ENCODE measurements at places on chromosomes 16 and 17.

GRCh38 chr16:81469183-81469677, 24.6 kb downstream of the CMIP start:
- DNase-seq: no peak

- no peak for DNase-seq
These were observed 23.9 kb downstream of the ABCC3 start for GRCh38 chr17:50658616-50659015.

- no peak for DNase-seq
These were observed 49.0 kb upstream of the AKAP1 start for GRCh38 chr17:57035971-57036481.

- peak; percentile 55 for DNase-seq
These were observed 35.3 kb downstream of the ADGRG5 start for GRCh38 chr16:57577691-57578224.

DNA sequence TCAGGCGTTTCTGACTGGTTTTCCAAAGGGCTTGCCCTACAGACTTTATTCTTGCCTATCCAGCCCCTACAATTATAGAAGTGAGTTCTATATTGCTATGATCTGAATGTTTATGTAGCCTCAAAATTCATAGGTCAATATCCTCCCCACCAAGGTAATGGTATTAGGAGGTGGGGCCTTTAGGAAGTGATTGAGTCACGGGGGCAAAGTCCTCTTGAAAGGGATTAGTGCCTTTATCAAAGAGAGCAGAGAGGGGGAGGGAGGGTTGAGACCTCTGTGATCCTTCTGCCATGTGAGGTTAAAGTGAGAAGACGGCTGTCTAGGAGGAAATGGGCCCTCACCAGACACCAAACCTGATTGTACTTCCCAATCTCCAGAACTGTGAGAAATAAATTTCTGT, 931 bp upstream of the CPHXL start:
- DNase-seq: no peak

DNA sequence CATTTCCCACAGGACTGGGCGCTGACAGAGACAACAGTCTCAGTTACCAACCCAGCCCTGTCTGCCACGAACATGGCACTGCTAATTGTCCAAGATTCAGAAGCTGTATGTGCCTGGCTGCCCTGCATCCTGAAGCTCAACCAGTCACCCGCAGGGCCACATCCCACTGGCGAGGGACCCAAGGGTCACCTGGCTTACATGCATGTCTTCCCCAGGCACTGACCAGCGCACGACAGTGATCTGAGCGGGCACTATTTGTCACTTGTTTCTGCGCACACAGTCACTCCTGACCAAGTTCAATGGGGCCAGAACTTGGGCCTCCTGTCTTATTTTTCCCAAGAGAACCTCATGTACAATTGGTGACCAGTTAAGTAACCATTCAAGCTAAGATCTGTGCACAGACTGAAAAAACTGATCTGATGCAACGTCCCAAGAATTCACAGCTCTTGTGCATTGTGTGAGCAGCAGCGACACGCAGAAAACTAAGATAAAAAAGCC, 13.1 kb downstream of the USP7 start:
- no peak for DNase-seq

DNA sequence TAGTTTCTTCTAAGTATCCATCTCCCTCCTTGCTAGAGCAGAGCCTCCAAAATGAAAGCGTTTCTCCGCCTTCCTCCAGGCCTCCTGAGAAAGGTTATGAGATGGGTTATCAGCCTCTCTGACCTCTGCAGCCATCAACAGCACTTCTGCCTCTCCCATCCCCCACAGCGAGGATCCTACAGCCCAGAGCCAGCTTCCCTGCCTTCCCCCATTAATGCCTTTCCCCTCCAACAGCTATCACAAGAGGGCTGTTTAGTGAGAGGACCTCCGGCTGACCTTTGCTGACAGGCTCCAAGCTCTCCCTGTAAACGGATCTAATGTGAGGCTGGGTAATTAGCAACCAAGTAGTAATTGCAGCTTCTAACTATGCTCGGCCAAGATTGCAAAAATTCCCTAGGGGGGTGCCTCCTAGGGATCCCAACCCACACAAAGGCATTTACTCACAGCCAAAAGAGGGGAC, 55.8 kb downstream of the ZFHX3 start:
- no peak for DNase-seq

- DNase-seq: no peak
These were observed 29.9 kb upstream of the LHX1 start for GRCh38 chr17:36907407-36907806.

DNA sequence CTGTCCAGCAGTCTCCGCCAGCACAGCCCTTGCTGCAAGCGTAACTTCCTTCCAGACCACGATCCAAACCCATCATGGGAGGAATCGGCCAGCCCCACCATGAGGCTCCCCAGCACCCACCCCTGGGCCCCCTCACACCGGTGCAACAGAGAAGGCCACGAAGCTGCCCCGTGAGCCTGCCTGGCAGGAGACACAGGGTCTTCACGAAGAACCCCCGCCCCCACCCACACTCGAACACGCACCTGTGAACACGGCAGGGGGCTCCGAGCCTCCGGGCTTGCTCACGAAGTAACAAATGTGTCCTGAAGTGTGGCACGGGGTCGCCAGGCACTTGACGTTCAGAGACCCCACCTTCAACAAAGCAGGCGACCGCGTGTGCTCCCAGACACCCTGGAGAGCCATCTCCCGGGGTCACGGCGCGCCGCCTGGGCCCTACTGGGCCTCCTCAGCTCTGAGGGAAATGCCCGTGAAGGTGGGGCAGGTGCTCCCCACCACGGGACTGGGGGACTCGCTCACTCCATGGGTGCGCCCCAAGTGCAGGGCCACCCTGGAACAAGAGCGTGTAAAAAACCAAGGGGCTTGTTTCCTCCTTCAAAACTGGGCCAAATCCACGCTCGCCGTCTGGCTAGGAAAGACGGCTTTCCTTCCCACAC, 7.6 kb downstream of the HAGH start:
- no peak for DNase-seq

- DNase-seq: no peak
These were observed 3.3 kb downstream of the TLCD3B start for GRCh38 chr16:30027588-30028437.

DNA sequence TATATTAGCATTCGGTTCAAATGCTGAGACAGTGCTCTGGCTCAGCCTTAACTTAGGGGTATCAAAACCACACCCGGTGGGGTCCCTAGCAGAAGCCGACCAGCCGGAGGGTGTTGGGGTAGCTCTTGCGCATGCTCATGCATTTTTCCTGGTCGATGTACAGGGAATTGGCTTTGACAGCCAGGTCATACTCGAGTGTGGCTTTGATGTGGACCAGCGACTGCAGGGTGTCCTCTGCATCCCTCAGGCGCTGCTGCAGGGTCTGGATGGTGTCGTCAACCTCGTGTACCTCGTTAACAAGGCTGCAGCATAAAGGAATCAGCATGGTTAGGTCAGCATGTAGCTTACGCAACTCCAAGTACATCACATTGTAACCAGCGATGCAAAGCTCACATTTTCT, 37.5 kb downstream of the TEKT3 start:
- DNase-seq: no peak

- no peak for DNase-seq
These were observed 6.0 kb downstream of the STAT5B start for GRCh38 chr17:42270170-42270535.

GRCh38 chr16:47309581-47310312, 151.1 kb downstream of the ITFG1 start:
- DNase-seq: no peak

- no peak for DNase-seq
These were observed 55.2 kb upstream of the MRTFB start for GRCh38 chr16:14015948-14016347.

DNA sequence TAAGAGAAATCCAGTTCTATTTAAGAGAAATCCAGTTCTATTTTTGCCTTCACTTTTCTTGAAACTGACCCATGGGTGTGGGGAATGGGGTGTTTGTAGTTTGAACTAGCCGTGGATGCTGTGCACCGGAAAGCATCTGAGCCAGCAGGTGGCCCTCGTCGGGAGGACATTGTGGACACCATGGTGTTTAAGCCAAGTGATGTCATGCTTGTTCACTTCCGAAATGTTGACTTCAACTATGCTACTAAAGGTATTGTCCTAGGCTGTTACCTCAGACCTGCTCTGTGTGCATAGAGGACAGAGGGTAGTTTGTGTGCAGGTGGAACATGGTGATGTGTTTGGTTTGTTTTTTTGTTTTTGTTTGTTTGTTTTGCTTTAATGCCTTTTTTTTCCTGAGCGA, 3.3 kb downstream of the ATXN2L start:
- DNase-seq: no peak

DNA sequence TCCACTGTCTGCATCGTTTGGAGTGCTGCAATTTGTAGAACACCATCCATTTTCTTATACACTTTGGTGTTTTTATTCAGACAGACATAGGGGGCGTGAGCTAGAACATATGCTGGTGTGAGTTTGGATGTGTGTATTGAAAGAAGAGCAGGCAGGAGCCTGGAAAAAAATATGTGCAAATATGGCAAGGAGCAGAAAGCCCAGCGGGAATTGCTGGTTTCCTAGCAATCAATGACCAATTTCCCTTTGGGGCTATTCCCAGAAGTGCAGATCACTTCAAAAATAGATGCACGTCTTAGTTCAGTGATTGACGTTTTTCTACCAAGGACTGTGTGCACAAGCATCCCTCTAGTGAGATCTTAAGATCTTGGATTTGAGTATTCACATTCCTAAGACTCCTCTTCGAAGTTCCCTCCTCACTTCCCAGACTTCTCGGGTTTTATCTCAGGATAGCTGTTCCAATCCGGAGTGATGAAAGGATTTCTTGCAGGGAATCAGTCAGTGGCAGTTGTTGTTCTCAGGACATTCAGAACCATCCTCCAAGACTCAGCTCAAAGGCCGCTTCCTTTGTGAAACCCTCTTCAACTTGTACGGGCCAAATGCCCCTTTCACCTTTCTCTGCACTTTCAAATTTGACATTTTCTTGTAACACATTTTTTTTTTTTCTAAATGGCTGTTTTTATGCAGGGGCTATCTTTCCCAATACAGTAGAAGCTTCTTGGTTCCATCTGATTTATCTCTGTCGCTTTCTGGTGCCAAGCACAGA, 268.7 kb upstream of the ASIC2 start:
- no peak for DNase-seq

DNA sequence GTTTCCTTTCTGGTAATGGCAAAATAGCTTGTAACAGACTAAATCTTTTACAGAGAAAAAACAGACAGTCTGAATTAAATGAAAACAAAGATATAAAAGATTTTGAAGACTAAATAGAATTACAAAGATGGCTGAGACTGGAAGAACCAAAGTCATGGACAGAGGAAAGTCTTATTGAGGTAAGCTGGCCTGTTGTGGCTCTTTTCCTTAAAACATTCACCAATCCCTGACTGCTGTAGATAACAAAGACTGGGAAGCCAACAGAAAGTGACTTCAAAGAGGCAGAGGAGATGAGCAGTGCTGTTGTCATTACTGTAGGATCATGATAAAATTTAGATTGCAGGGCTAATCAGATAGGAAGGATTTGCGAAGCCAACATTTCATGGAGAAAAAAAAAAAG, 517.0 kb downstream of the KIF2B start:
- DNase-seq: no peak

DNA sequence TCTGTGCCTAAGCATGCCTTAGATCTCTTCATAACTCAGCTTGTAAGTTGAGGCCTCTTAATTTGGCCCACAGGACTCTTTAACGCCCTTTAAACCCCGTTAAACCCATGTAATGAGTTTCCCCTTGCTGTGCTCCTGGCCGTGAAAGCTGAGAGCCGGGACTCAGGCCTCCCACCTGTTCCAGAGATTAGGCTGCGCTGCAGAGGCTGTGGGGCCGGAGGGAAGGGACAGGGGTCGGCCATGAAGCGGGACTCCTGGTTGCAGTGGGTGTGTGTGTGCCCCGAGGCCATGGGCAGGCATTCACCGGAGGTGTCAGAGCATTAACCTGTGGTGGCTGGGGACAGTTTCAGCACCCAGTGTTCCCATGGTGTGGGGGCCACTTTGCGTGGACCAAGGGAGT, 150.8 kb upstream of the IRX3 start:
- no peak for DNase-seq

GRCh38 chr16:13060932-13061331, 159.5 kb downstream of the SHISA9 start:
- DNase-seq: no peak

- no peak for DNase-seq
These were observed 294.4 kb downstream of the NPIPA8 start for GRCh38 chr16:18041864-18042834.

DNA sequence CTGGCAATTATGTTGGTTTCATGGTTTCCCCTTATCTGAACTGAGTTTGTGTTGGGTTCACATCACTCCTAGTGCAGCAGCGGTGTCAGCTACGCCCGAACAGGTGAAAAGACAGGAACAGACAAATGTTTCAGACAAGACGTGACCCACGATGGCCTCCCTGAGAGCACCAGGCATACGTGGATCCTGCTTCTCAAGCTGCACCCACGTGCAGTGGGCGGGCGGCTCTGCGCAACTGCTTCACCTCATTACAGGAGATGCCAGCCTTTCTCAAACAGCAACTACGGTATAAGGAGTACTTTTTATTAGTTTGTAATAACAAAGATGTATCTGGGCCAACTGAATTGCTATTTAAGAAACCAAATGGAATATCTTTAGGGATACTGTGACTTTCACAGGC, 32.8 kb upstream of the SLC38A8 start:
- no peak for DNase-seq

DNA sequence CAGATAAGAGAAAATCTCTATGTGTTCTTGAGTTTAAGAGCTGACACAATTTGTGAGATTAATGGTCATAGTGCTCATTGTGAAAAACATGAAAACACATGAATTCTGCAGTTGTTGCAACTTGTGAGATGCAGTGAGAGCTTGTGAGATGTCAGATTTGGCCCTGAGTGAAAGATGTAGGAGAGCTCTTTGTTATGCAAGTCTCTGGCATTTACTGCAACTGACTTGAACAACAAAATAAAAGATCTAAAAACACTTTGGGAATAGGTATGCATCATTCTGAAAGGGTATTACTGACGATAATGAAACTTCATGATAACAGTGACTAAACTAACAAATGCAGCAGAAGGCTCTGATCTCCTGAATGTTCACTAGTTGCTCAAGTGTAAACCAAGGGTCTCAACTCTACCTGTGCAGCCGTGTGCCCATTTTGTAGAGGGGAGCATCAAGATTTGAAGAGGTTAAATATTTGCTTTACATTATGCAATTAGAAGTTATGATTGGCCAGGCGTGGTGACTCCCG, 50.8 kb upstream of the SMIM36 start:
- no peak for DNase-seq

DNA sequence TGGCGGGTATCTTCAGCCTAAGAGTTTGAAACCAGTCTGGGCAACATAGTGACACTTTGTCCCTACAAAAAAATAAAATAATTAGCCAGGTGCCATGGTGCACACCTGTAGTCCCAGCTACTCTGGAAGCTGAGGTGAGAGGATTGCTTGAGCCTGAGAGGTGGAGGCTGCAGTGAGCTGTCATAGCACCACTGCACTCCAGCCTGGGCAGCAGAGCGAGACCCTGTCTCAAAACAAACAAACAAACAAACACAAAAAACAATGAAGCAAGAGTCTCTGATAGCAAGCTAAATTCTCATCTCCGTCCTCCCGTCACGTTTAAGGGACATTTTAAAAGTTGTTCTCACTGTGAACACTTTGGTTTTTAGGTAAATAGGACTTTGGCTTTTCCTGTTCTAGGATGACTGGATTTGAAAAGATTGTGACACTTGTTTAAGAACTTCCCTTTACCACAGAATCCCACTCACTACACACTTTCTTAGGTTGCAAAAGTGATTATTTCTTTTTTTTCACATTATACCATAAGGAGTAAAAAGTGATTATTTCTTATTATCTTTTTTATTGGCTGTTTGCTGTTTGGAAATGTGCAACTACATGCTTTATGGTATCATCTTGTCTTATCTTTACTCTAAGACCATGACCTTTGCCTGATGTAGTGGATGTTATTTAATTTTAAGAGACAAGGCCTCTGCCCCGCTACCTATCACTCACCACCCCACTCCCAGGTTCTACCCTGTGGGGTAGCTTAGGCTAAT, 4.4 kb upstream of the ERN1 start:
- no peak for DNase-seq

All from CD4-positive, alpha-beta T cell treated with Interferon alpha-2 for 1 hour (primary cell).